ENCODE measurements at places on chromosomes 11 and 22.

DNA sequence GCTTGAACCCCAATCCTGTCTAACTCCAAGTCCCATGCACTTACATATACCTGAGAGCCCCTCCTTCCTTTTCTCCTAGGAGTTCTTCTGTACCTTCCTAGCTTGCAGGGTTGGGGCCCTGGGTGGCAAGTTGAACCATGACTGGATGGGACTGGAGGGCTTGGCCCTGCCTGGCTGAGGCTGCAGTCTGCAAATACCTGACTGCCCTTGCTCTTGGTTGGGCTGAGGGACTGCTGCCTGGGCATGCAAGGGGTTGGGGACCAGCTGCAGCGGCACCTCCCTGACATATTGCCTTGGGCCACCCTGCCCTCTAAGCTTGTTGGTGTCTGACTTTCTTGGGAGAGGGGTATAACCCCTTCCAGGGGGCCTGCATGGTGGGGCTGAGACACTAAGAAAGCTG lies 9.8 kb upstream of the SLC39A13 start:
- no peak for DNase-seq

GRCh38 chr11:80861193-80861592 lies 1420.4 kb upstream of the TENM4 start:
- no peak for DNase-seq

GRCh38 chr22:26671317-26672059 lies 14.1 kb downstream of the MIAT start:
- no peak for DNase-seq

DNA sequence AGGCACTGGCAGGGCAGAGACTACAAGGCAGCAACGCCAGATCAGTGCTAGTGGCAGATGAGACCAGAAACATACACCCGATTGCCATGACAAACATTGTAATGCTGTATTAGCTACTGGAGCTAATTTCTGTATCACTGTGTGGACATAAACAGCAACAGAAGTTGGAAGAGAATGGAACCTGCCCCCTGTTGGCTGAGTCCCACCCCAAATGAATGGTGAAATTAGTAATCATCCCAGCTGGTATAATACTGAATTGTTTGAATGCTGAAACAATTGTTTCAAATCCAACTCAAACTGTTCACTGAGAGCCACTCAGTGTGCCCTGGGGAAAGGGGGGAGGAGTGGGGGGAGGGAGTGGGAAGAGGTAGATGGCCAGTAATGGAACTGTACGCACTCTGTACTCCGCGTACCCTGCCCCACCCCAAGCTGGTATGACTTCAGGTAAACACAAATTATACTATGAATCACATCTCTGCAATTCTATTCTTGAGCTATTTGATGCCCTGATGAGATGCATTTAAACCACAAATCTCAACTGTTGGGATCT lies 11.2 kb upstream of the BIRC3 start:
- no peak for DNase-seq

DNA sequence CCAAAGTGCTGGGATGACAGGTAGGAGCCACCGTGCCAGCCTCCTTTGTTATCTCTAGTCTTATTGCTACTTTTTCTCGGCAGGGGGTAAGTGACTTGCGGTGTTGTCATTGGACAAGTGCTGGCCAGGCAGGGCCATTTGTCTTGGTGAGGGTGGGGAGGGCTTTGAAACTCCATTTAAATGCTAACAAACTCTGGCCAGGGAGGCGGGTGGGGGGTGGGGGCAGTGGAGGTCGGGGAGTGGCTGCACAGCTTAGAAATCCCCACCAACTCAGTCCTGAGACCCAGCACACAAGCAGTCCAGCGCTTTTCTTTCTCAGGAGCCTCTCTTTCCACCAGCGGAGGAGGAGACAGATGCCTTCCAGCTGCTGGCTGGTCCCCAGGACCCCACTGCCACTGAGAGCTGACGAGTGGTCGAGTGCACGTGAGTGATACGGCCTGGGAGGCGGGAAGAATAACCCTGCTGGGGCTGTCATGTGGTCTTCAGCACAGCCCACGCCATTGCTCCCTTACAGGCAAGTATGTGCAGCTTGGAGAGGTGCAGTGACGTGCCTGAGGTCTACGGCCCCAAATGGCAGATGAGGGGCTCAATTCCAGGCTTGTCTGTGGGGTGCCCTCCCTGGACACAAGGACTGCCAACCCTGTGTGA lies 24.2 kb upstream of the OSBPL5 start:
- DNase-seq: no peak

DNA sequence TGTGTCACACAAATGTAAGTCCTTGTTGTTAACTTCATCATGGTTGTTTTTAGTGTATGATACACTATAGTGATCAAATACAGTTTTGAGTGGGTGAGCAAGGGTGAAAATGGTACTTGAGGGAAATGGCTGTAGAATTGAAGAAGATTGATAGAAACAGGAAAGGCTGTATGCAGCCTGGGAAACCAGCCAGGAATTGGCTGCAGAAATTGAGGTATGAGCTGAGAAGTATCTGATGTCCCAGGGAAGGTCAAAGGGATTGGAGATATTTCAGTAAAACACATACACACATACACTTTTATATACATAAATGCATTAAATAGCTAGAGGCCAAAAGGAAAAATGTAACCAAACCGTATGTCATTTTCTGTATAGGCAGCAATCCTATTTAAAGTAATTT lies 13.1 kb upstream of the YAP1 start:
- no peak for DNase-seq

- no peak for DNase-seq
These were observed 77.3 kb upstream of the ATXN10 start for GRCh38 chr22:45594123-45594941.

DNA sequence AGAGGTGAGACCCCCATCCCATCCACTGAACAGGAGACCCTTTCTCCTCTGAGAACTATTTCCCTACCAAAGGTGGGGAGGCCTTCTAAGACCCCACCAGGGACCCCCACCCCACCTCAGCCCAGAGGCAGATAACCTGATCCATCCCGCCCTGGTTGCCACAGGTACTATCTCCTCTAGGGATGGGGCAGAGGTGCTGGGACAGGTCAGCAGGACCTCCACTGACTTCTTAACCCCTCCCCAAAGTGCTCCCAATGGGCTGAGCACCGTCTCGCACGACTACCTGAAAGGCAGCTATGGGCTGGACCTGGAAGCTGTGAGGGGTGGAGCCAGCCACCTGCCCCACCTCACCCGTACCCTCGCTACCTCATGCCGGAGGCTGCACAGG lies 4.3 kb downstream of the INPPL1 start:
- DNase-seq: no peak

- no peak for DNase-seq
These were observed 89.4 kb upstream of the IGLL5 start for GRCh38 chr22:22798232-22798616.

DNA sequence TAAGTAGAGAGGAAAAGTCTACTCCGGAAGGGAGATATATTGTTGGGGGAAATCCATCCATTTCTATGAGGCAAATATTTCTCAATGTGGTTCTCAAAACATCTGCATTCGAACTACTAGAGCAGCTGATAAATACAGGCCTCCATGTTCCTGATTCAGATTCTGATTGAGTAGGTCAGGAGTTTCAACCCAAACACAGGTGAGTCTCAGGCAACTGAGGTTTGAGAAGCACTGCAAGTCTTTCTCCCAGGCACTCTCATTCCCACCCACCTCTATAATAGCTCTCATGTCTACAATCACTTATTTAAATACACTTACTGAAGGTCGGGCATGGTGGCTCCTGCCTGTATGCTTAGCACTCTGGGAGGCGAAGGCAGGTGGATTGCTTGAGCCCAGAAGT lies 14.7 kb upstream of the ASPHD2 start:
- DNase-seq: no peak

DNA sequence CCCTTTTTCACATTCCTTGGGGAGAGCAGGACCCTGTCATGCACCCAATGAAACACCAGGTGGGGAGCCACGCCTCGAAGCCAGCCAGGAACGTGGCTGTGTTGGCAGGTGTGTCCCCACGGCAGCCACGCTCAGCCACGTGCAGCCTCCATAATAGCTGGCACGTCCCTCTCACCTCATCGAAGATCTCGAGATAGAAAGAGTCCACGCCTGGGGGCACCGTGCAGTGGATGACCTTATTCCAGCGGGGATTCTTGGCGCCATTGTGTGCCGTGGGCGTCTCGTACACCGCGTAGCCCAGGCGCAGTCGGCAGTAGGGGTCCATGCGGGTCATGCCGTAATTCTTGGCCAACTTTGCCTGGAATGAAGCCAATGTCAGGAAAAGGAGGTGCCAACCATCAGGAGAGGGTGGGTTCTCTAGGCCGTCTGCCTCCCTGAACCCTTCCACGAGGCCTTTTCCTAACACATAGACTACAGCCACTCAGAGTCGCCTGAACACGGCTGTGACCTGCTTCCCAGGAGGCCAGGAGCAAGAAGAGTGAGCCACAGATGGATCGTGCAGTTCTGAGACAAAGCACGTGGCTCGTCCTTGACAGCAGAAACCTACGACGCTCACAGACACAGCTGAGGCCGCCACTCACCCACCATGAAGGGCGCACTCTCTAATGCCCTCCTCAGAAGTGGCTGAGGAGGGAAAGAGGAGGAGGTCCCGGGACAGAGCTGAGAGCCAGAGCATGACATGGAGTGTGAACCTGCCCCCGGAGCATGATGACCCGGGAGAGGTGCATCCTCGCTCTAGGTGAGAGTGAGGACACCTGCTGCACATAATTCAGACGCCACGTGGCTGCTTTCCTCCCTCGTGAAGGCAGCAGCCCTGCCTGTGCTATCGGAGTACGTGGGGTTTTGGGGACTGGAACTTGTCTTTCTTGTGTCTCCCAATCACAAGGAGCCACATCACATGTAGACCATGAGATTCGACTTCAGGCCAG lies 19.1 kb downstream of the TOLLIP start:
- DNase-seq: no peak

GRCh38 chr11:14894657-14895598 lies 2.9 kb upstream of the CYP2R1 start:
- no peak for DNase-seq

GRCh38 chr22:32281072-32281471 lies 25.9 kb upstream of the SLC5A4 start:
- DNase-seq: no peak

GRCh38 chr11:134545521-134545920 lies 133.5 kb upstream of the B3GAT1 start:
- DNase-seq: no peak

DNA sequence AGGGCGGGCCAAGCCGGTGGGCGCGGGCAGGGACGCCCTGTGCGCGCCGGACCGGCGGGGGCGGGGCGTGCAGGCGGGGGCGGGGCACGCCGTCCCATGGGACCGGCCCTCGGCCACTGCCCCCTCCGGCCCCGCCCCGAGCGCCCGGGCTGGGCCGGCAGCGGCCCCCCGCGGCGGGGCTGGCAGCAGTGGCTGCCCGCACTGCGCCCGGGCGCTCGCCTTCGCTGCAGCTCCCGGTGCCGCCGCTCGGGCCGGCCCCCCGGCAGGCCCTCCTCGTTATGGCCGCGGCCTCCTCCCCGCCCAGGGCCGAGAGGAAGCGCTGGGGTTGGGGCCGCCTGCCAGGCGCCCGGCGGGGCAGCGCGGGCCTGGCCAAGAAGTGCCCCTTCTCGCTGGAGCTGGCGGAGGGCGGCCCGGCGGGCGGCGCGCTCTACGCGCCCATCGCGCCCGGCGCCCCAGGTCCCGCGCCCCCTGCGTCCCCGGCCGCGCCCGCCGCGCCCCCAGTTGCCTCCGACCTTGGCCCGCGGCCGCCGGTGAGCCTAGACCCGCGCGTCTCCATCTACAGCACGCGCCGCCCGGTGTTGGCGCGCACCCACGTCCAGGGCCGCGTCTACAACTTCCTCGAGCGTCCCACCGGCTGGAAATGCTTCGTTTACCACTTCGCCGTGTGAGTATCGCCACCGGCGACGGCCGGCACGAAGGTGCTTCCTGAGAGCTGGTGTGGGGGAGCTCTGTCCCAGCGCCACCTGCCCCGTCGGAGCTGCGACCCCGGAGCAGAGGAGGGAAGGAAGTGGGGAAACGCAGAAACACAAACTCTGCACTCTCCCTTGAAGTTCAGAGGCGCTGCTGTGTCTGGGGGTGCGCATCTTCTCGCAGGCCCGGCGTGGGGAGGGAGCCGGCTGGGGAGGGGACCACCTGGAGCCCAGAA lies at the start of gene KCNQ1:
Gene KCNQ1, plus strand, starts transcription at position 188 of the 925 bp plus-strand sequence. Its CDS starts 91 bp downstream, at position 279.
- no peak for DNase-seq

- no peak for DNase-seq
These were observed 6.0 kb upstream of the NDUFS8 start for GRCh38 chr11:68024508-68024907.

DNA sequence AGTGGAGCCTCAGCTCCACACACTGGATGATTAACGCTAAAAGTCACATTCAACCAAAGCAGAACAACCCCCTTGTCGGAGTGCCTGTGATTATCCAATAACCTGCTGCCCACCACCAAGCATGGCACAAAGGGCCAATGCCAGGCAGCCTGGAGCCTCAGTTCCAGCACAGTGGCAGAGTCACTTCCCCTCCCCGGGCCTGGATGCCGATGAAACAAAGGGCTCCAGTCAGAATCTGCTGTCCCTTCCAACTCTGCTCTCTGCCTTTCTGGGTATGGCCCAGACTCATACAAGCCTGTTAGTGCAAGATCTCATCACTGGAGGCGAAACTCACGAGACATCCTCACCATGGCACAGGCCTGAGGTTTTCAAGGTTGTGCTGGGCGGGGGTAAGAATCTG lies 52.1 kb downstream of the CLTCL1 start:
- no peak for DNase-seq

- DNase-seq: no peak
These were observed 1.6 kb downstream of the IFITM10 start for GRCh38 chr11:1748636-1749394.

DNA sequence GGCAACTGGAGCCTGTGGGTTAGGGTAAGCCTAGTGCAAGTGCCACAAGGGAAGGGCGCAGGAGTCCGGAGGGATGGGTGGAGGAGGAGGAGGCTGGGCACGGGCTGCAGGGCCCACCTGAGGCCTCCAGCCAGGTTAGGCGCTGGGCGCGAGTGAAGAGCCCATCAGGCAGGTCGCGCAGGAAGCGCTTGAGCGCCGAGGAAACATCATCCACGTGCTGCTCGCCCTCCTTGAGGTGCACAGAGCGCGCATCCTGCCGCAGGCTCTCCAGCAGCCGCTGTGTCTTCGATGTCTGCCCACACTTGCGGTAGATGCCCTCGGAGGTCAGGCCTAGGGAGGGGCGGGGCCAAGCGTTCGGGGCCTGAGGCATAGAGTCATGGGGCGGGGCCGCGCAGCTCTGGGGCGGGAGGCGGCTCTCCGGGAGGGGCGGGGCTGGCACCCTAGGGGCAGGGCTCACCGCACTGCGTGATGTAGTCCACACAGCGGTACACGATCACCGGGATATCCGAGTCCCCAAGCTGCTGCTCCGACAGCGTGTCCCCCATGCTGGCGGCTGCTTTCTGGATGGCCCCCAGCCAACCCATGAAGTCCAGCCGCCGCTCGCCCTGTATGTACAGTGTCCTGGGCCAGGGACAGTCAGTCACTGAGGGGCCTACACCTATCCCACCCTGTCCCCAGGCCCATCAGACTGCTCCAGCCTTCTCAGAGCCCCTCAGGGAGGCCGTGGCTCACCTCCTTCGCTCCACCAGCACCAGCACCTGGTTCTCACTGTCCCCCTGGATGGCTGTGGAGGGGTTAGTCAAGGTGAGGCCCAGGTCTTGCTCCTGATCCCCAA lies 22.9 kb upstream of the PDE2A start:
- no peak for DNase-seq
